ENCODE measurements at places on chromosomes 7 and 10.

- no peak for DNase-seq
These were observed 492.4 kb downstream of the TNS3 start for GRCh38 chr7:47089461-47089860.

DNA sequence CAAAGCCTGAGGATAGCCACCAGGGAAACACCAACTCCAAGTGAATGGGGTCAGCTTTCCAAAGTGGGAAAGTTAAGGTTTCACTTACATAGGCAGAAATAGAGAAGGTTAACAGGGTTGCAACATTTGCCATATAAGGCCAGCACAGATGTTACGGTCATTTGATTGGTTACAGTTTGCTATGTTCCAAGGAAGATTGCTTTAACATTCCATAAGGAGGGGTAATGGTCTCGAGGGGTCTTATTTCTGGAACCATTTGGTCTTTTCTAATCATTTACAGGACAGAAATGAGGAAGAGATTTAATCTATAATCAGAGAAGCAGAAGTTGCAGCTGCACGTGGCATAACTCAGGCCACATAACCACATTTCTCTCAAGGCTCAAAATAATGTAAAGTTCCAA is 679.4 kb upstream of the C7orf33 start:
- no peak for DNase-seq

- DNase-seq, result no peak
These were observed 102.9 kb upstream of the FERD3L start for GRCh38 chr7:19248115-19248514.

DNA sequence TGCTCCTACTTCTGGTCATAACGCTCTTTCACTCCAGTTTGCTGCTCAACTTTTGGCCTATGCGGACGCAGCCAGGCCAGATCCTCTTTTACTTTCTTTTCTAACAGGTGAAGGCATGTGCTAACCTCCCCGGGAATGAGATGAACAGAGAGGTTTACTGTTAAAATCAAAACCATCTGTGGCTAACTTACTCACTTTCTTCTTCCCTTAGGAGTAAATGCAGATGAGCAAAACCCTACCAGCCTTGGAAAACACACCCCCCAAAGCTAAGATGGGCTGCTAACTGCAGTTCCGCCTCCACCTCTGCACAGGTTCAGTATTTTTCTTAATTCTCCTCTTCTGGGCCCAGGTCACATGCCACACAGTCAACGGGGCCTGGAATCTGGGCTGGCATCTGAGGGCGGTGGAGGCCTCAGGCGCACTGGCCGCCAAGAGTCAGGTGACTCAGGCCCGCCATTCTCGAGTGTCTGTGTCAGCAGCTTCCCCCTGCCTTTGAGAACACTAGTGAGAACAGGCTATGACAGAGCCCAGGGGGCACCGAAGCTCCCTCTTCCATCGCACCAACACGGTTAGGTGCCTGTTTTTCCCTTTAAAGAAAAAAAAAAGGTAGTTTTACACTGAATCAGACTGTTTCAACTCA is 11.1 kb downstream of the FAM53B start:
- DNase-seq, result no peak

DNA sequence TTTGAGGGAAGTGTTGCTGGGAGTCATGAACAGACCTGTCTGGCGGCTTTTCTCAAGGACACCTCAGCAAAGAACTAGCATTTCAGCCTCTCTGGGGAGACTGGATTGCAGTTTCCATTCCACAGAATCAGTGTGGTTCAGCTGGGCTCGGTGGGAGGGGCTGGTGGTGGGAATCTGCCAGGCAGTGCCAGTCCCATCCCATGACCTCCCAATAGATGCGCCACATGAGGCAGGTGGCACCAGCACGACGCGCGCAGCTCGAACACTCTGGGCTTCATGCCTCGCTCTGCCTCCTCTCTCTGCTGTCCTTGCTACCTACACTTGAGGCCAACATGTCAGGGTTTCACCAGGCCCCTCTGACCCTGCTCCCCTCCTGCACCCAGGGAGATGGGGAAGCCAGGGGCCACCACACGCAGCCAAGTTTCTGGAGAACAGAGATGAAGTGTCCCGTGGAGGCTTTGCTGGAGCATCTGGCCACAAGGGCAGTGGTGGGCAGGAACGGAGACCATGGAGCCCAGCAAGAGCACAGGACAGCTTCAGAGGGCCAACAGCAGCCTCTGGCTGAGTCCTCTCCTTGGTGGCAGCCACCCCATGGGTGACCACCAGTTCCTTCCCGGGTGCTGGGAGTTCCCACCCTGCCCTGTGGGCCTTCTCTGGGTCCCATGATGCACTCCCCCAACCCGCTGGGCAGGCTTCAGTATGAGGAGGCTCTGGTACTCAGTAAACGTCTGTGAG is 2.3 kb downstream of the NACAD start:
- no peak for DNase-seq

DNA sequence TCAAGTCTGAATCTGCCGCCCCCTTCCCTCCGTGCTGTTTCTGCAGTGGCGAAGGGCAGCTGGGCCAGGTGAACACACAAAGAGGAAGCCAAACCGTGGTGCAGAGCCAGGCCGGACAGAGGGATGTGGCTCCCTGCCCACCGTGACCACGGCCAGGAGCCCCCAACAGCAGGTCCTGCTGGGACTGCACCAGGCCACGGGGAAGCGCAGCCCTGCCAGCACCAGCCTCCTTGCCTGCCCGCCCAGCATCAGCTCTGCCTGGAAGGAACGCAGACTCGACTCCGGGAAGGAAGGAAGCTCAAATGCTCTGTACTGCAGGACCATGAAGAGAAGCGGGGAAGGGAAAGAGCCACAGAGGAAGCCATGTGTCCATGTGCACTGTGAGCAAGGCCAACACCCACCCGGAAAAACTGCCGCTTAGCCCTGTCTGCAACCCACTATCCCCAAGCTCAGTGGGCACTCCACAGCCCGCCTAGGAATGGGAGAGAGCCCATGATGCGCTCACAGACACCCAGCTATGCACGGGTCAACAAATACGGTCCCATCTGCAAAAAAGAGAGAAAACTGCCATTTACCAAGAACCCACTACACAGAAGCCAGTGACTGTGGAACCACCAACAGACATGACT is 19.0 kb downstream of the GPER1 start:
- DNase-seq, result no peak
